ENCODE measurements at places on chromosomes 1 and 21.

DNA sequence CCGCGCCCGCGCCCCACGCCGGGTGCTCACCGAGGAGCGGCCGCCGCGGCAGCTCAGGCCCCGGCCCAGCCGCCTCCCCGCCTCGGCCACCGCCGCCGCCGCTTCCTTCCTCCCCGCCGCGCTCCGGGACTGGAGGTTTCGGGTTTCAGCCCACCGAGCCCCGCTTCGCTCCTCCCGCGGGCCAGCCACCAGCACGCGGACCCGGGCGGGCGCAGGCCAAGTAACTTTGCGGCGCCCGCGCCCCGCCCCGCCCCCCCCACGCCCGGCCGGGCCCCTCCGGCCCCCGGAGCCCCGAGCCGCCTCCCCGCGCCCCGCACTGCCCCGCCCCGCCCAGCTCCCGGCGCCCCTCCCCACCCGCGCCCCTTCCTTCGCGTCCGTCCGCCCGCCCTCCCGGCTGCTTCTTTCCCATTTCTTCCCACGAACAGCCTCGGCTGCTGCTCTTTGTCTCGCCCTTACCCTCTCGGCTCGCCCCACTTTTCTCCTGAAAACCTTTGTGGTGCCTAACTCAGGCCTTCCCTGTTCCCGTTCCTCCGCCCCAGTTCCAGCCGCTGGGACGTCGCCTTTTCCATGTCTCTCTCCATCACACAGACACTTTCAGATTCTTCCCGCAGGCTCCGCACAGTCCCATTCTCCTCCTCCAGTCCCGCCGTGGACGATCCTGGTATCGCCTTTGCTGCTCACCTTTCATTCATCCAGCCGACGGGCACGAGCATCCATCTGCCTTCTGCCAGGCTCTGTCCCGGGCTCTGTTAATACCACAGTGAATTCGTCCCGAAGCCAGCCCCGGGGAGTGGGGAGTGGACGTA lies at the start of gene GPR161:
Gene GPR161 (minus strand): TSS at position 222 of the 806 bp plus-strand sequence. CDS start 32,080 bp downstream, outside the sequence.
- DNase-seq, result no peak

DNA sequence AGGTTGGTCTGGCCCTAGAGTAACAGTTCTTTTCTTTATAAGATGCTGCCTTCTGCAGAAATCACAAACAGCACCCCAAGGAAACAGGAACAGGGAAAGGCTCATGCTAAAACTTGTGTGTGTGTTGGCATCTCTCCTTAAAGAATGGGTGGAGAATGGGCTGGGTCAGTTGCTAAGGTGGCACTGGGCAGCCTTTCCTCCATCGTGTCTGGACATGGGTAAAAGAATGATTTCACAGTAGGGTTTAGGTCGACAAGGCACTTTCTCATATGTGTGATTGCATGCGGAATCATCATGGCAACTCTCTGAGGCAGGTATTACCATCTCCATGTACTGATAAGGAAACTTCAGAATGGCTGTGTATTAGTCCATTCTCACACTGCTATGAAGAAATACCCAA lies 40.3 kb downstream of the LRRN2 start:
- DNase-seq, result no peak

GRCh38 chr1:66751160-66751559 lies 1.1 kb upstream of the DYNLT5 start:
- DNase-seq, result no peak

DNA sequence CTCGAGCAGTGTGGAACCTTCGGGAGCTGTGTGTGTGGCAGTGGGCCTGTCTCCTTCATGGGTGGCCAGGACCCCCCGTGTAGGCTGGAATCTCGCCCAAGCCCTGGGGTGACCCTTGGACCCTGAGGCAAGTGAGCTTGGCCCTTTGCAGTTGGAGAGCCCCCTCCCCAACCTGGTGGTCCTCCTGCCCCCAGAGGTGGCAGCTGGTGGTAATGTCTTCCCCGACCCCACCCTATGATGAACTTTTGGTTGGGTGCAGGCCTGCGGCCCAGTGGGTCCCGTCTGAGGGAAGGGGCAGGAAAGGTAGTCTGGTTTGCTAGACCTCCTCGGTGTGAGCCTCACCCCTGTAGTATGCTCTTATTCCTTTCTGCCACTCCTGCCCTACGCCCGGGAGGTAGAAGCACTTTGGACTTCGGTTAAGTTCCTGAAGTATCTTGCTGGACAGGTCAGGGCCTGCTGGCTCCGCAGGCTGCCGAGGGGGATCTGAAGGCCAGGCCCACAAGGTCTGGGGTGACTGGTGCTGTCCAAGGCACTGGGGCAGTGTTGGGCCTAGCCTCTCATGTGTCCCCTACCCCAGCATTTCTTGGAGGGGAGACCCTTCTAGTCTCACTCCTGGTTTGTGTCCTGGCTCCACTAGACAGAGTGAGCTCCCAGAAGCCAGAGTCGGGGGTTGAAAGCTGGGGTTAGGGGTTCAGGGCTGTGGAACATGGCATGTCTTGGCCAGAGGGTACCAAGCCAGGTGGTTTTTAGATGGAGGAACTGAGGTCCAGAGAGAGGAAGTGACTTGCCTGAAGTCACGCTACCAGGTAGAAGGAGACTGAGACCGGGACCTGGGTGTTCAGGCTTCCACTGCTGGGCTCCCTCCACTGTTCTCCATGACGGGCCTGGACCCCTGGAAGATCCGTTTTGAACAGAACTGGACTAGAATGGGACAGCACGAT lies 1.8 kb downstream of the ZNF362 start:
- DNase-seq, result no peak

- DNase-seq, result no peak
Observed at GRCh38 chr1:51750218-51750617, 128.3 kb downstream of the NRDC start.

DNA sequence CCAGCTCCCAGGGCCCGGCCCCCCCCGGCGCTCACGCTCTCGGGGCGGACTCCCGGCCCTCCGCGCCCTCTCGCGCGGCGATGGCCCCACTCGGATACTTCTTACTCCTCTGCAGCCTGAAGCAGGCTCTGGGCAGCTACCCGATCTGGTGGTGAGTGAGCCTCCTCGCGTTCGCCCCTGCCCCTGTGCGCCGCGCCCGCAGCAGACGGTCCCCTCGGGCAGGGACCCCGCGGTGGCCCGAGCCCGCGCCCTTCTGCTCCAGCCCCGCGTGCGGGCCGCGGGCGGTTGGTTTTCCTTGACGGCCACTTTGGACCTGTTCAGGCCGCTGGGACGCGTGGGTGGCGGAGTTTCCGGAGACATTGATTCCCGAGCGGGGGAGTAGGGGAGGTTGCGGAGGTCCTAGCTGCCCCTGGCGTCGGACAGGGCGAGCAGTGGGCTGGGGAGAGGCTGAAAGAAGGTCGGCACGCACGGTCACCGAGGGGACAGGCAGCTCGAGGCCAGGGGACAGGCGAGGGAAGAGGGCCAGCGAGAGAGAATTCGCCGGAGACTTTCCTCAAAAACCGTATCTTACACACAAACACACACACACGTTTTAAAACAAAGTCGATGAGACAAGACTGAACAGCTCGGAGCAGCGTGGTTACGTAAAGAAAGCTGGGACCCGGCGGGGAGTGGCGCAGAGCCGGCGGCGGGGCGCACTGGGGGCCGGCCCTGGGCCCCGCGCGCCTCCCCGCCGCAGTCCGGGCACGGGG lies 427 bp downstream of the WNT3A start:
- DNase-seq, result no peak

DNA sequence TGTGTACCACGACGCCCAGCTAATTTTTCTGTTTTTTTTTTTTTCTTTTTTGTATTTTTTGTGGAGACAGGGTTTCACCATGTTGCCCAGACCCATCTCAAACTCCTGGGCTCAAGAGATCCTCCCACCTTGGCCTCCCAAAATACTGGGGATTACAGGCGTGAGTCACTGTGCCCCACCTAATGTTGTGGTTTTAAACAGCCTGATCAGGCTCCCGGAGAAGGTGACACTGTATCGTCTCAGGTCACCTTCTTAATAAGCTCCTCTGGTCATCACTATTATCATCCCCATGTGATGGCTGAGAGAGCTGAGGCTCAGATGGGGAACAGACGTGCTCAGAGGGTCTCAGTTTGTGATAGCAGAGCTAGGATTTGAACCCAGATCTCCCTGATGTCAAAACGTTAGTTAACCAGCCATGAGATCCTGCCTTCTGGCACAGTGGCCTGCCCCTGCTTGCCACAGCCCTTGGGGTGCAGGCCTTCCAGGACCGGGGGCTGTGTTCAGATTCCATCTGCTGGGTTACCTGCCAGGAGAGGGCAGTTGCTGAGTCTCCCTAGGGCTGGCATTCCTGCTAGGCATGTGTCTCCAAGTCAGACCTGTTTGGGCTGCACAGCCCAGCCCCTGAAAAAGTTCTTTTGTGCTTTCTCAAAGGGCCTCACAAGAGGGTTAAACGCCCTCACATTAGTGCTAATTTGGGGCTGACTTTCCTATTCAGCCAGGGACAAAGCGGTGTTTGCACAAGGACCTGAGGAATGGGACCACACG lies 32.7 kb upstream of the GRHL3 start:
- no peak for DNase-seq

GRCh38 chr21:25425156-25425555 lies 182.1 kb downstream of the MRPL39 start:
- DNase-seq, result no peak

- DNase-seq, result no peak
Observed at GRCh38 chr1:181514298-181515290, 31.3 kb downstream of the CACNA1E start.

DNA sequence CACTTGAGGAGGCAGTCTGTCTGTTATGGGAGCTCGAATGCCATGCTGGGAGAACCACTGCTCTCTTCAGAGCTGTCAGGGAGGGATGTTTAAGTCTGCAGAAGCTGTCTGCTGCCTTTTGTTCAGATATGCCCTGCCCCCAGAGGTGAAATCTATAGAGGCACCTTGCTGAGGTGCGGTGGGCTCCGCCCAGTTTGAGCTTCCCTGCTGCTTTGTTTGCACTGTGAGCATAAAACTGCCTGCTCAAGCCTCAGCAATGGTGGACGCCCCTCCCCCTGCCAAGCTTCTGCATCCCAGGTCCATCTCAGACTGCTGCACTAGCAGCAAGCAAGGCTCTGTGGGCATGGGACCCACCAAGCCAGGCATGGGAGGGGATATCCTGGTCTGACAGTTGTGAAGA lies 247.5 kb downstream of the LMX1A start:
- DNase-seq, result no peak

DNA sequence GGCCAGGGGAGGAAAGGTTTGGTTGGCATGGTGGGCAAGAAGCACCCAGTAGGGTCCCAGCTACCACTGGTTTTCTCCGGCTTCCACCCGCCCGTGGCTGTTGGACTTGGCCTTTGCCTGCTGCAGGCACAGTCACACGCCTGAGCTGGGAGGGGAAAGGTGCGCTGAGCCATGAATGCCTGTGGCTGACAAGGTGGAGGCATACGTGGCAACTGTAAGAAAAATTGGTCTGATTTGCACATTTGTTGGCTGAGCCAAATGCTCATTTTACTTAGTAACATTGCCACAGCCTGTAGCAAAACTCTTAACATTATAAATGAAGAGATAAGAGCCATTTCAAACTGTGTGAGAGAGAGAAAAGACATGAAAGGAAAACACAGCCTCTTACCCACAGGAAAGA lies 191.6 kb downstream of the PTPRC start:
- DNase-seq, result no peak

DNA sequence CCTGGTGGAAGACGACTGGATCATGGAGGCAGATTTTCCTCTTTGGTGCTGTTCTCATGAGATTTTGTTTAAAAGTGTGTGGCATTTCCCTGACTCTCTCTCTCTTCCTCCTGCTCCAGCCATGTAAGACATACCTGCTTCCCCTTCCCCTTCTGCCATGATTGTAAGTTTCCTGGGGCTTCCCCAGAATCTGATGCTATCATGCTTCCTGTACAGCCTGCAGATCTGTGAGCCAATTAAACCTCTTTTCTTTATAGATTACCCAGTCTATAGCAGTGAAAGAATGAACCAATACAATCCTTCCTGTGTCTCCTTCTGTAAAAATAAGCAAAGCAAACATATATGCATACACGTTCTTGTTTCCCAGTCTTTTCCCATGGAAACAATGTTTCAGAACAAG lies 273.2 kb downstream of the DYRK1A start:
- no peak for DNase-seq

- DNase-seq, result no peak
Observed at GRCh38 chr1:182410138-182410537, 9.7 kb upstream of the TEDDM1 start.

GRCh38 chr1:150235294-150235851 lies 539 bp downstream of the ANP32E start:
- DNase-seq, result no peak

DNA sequence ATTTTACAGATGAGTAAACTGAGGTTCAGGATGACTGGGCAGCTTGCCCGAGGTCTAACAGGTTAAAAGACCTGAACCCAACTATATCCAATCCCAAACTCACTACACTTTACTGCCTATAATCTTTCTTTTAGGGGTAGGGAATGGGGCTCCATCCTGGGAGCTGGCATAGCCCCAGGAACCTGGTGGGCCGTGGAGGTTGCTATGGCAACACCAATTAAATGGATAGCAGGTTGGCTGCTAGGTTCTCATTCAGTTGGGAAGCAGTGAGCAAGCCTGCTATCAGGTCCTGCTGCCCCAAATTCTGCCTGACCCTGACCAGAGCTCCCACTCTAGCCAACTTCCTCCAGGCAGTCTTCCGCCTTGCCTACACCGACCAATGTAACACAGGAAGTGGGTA lies 40.9 kb downstream of the LRP8 start:
- DNase-seq, result no peak

- no peak for DNase-seq
Observed at GRCh38 chr1:200038981-200039848, 11.7 kb downstream of the NR5A2 start.

DNA sequence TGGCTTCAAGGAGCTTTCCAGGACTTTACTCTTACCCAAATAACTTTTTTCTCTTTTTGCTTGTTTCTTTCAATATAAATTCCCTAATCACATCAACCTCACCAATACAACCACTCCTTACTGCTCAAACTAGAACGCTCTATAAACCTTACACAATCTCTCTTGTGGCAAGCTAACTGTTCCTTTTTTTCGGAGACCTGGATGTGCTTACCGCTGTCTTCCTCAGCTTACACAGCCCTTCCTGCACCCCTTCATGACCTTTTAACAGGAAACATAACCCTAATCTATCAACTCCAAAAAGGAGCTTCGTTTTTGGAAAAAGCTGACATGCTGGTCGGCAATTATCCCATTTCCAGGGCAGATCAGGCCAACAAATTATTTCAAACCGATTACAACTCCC lies 24.1 kb upstream of the SLC2A5 start:
- DNase-seq, result no peak

DNA sequence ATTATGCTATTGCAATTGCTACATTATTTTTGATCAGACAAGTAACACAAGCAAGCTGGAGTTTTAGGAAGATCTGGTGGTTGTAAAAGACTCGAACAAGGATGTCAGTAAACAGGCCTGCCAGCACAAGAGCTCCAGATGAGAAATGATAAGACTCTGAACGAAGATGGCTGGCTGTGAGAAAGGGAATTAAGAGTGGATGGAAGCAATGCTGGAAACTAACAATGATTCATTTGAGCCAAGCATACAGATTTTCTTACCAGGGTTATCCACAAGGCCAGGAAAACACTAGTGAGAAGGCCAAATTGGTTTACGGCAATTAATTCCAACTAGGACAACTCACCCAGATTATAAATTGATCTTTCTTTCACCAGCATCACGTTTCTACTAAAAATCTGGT lies 54.2 kb downstream of the NRIP1 start:
- DNase-seq, result no peak

GRCh38 chr1:114218361-114219171 lies 64.9 kb upstream of the SYT6 start:
- DNase-seq, result no peak

GRCh38 chr1:98669355-98670296 lies 8.1 kb downstream of the SNX7 start:
- DNase-seq, result no peak
